SJSA1 (cell line): ENCODE measurements at places on chromosomes 2 and 18. TPM values are rescaled to one million over a fixed set of nuclear protein-coding genes. Genes with fewer than 3 reads are reported as not detected.

DNA sequence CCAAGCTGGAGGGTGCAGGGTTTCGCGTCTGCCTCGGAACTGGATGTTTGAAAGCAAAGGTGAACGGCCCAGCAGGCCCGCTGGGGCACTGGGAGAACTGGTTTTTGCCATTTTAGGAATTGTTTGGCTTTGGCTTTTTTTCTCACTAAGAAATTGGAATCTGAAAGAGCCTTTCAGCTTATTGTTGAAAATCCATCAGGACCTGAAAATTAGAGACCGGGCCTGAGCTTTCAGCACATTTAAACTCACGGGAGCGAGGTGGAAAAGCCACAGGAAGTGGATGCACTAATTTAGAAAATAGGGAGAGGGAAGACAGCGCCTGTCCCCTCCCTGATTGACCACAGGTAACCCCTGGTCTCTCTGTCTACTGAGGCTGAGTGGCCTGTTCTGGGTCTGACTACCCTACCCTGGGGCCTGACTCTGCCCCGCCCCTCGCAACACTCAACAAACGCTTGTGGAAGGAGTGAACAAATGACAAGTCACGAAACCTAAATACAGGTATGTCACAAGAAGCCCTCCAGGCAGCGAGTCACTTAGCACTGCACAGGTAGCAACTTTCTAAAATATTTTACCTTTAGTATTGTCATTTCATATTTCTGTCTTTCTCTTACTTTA, 100.3 kb upstream of the MBOAT2 start:
- peak; percentile 31 for DNase-seq

POTEC gene
- not detected in 2 replicates for total RNA-seq

PAX8 gene
- not detected in 2 replicates for total RNA-seq

DNA sequence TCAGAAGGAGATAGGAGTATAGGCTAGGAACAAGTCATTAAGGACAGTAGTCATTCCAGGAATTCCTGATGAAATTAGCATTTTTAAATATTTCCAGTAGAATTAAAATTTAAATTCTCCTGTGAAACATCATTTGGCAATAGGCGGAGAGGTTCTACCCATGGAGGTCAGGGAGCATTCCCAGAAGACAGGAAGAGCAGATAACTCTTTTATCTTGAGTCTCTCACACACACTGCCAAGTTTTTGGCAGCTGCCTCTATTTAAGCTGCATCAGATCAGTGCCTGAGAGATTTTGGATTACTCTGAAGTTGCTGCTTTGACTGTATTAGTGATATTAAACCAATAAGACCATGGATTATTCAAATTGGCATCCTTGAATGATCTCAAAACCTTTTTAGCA, 714.7 kb downstream of the EPHA4 start:
- DNase-seq = no peak

SKOR2 gene
- total RNA-seq = not detected in 2 replicates

- no peak for DNase-seq
Measured at GRCh38 chr2:64298161-64298560, 153.9 kb upstream of the PELI1 start.

- DNase-seq = no peak
Measured at GRCh38 chr2:218865396-218865795, 5.8 kb downstream of the WNT6 start.

FAM237A gene
- not detected in 2 replicates for total RNA-seq

DNA sequence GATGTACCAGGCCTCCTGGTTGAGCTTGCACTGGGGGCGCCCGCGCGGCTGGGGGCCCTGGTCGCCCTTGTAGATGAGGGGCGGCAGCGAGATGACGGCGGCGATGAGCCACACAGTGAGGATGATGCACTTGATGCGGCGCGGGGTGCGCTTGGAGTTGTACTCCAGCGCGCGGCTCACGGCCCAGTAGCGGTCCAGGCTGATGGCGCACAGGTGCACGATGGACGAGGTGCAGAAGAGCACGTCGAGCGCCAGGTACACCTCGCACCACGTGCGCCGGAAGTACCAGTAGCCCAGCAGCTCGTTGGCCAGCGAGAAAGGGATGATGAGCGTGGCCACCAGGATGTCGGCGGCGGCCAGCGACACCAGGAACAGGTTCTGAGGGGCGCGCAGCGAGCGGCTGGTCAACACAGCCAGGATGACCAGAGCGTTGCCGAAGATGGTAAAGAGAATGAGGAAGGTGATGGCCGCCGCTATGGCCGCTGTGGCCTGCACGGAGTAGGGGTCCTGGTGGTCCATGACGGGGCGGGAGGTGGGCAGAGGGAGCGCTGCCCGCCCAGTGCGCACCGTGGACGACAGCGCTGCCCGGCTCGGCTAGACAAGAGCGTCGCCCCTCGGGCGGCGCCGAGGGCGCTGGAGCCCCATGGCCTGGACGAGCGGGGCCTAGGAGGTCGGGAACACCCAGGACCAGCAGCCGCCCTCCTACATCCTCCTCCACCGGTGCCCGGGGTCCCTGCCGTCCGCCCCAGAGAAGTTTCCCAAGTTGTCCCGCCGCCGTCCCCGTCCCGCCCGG, 544 bp downstream of the ADRA2B start:
- DNase-seq = no peak

DNA sequence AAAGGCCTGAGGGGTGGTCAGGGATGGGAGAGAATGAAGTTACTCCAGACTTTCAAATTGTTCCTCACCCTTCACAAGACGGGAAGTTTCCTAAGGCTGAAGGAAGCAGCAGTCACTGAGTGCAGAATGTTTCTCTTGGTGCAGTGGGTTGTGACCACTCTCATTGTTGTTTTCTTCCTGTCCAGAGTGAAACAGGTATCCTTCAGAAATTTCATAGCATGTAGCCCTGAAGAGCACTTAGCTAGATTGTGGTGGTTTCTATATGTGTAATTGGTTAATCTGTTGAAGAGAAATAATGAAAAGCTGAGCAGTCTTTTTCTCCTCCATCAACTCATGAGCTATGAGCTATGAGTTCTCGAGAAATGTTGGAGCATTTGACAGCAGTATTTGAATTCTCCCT, 96.8 kb downstream of the GPD2 start:
- DNase-seq = no peak

- DNase-seq = no peak
Measured at GRCh38 chr18:73933685-73934084, 213.9 kb downstream of the FBXO15 start.

GRCh38 chr2:101587251-101587650, 110.3 kb upstream of the MAP4K4 start:
- DNase-seq = no peak

DNA sequence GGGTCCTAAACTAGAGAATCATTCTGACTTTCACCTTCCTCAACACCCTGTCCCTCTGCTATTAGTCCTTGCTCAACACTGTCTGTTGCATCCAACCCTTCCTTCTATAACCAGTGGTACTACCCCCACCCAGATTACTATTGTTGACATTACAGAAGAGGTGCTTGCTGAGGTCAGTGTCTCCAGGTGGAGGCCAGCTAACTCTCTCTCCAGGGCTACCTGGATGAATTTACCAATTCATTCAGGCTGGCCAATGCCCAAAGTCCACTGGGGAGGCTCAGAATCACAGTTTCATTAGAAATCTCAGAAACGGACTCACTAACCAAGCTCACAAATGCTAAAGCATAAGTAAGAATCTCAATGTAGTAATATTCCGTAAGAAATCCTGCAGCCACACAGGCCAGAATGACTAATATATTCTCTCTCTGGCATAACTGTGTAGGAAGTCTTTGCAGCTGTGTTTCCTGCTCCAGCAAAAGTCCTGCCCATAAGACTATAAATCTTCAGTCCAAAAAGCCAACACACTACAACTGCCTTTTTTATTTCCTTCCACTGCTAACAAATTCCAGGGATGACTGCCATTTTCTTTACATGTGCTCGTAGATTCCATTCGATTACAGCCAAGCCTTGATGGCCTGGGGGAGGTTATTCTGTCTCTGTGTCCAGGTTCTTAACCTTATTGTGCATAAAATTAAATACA, 10.0 kb upstream of the TTR start:
- no peak for DNase-seq

- DNase-seq = no peak
Measured at GRCh38 chr2:98469862-98470544, 25.3 kb downstream of the INPP4A start.
